ENCODE measurements at places on chromosomes 3 and 15.

- DNase-seq: no peak
These were observed 17.6 kb downstream of the BHLHE40 start for GRCh38 chr3:4996771-4997291.

- DNase-seq: no peak
These were observed 7.4 kb upstream of the GLCE start for GRCh38 chr15:69153046-69153445.

GRCh38 chr3:194090716-194091115, 45.2 kb upstream of the HES1 start:
- DNase-seq: no peak

DNA sequence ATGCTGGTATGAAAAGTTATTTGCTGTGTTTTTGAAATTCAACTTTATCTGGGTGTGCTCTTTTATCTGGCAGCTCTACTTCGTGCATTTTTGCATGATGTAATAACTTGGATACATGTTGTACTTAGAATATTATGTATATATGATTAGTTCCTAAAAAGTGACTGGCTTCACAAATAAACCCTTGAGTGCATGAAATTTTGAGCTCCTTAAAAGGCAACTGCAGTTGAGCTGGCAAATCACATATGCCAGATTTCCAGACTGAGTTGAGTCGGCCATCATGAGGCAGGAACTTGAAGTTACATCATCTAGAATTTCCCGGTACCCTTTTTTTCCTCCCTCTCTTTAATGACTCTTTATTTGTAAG, 162.5 kb downstream of the FNDC3B start:
- DNase-seq: no peak

- DNase-seq: no peak
These were observed 160.1 kb upstream of the PDZRN3 start for GRCh38 chr3:73784686-73785392.
